ENCODE measurements at places on chromosomes 12 and 14. TPM values are rescaled to one million over a fixed set of nuclear protein-coding genes. Genes with fewer than 3 reads are reported as not detected.

GRCh38 chr14:62066304-62066703 is 304.1 kb downstream of the SNAPC1 start:
- no peak for DNase-seq

GRCh38 chr12:122873540-122873939 is 22.4 kb downstream of the VPS37B start:
- no peak for DNase-seq

GRCh38 chr12:101671833-101672232 is 25.6 kb upstream of the CHPT1 start:
- no peak for DNase-seq

DNA sequence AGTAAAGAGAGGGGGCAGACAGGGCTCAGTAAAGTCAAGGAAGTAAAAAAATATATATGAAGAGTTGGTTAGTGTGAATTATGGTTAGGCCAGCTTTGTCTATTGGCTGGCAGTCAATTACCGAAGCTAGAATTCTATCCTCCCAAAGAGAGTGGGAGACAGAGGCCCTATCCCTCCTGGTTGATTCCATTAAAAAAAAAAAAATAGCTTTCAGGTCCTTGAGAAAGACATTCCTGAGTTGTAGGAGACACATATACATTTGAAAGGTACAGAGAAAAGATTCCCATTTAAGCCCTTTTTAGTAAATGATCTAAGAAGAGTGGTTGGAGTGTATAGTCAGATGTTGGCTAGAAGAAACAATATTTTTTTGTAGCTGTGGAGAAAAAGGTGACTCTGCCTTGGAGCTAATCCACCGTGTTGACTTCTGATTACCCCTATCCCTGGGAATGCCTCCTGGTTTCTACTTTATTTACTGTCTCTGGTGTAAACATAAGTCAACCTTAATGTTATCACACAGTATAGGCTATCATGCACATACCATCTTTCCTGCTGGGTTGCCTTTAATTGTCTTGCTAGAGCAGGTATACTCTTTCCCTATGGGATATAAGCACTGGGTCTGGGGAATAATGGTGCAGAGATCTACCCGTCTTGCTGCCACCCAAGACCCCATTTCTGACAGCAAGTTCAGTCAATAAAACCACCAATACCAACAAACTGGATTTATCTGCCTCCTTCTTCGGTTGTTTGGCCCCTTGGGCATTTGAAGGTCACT is 859.9 kb upstream of the ATXN7L3B start:
- DNase-seq: no peak

RTL1 gene
- not detected for total RNA-seq

Data from HT-29 (cell line).